ENCODE measurements at places on chromosomes 2 and 18.

DNA sequence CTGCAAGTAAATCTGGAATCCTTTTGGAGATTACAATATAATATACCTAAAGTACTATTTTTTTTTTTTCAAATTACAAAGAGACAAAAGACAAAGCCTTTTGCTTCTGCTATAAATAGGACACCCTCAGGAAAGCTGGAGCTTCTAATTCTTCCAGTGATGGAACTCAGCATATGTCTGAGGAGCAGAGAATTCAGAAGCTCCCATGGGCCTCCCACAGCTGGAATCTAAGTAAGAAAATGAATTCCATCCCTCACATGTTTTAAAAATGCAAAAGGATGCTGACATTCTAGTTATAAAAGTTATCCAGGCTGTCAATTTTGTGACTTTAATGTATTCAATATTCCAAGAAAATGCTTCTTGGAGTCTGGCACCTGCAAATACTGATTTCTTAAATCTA, 571.3 kb upstream of the LRRTM4 start:
- DNase-seq: no peak

GRCh38 chr18:8766559-8767293, 61.4 kb downstream of the MTCL1 start:
- DNase-seq: no peak

DNA sequence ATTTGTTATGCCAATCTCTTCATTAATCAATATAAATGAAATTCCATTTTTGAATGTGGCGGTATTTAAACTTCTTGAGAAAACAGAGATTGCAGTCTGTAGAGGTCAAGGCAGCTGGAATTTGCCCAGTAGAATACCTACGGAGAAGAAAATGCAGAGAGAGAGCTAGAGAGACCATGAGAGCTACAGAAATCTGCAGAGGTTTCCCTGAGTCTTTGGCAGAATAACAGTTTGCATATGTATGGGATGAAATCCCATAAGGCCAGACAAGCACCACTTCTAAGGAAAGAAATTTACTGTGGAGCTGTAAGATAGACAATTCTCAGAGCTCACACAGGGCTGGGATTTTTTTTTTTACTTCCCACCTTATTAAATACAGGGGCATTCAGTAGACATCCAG, 23.6 kb upstream of the TMEFF2 start:
- no peak for DNase-seq

GRCh38 chr18:9275890-9276289, 58.7 kb upstream of the TWSG1 start:
- DNase-seq: no peak

GRCh38 chr18:70072678-70073077, 125.0 kb upstream of the CD226 start:
- no peak for DNase-seq

DNA sequence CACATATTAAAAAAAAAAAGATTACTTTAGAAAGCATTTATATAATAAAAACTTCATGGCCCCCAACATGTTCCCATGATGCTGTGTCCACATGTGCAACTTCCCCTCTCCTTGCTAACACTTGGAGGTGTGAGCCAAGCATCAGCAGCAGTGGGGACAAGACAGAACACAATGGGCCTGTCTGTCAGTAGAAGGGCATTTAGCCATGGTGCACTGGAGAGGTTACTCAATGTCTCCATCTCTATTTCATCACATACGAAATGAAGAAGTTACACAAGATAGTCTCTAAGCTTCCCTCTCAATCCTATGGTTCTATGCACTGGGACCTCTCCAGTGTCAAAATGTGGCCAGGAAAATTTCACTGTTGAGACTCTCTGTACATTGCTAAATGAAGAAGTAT, 2.5 kb downstream of the VIT start:
- no peak for DNase-seq

DNA sequence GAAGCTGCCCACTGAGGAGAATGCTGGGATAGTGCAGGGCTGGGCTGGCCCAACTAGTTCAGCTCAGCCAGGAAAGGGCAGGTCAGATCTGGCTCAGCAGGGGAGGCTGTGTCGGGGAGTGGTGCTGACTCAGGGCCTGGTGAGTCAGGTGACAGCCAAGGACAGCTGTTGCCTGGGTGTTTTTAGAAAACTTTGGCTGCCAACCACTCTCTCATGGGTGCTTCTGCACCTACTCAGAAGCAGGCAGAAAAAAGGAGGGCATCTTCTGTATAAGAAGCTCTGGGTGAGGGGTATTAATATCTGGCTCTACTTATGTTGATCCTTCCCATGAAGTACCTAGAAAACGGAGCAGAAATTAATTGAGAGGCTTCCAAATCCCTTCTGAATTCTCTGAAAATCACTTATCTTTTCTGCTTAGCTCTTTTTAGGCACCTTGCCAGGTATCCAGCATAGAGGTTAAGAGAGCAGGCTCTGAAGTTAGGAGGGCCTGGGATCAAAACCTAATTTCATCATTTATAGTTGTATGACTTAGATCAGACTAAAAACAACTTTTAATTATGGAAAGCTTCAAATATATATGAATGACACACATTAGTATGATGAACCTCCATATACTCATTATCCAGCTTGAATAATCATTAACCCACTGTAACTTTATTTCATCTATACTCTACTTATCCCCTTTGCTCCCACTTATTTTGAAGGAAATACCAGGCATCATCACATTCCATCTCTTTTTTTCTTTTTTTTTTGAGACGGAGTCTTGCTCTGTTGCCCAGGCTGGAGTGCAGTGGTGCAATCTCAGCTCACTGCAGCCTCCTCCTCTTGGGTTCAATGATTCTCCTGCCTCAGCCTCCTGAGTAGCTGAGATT, 15.5 kb upstream of the RAB10 start:
- DNase-seq: peak; percentile 95

GRCh38 chr2:201781557-201782051, 871 bp upstream of the ALS2 start:
- DNase-seq: peak; percentile 17

GRCh38 chr2:46801731-46802664, 113.6 kb downstream of the MCFD2 start:
- peak; percentile 74 for DNase-seq

GRCh38 chr2:187003038-187003554, 154.1 kb upstream of the ZSWIM2 start:
- peak; percentile 35 for DNase-seq

GRCh38 chr2:196607073-196607472, 32.4 kb upstream of the CCDC150 start:
- no peak for DNase-seq

All from adrenal gland (tissue), 19 donors.